NCI-H524 treated with DMSO at 0.1 percent for 48 hours (cell line): ENCODE measurements at places on chromosomes 5 and 9.

DNA sequence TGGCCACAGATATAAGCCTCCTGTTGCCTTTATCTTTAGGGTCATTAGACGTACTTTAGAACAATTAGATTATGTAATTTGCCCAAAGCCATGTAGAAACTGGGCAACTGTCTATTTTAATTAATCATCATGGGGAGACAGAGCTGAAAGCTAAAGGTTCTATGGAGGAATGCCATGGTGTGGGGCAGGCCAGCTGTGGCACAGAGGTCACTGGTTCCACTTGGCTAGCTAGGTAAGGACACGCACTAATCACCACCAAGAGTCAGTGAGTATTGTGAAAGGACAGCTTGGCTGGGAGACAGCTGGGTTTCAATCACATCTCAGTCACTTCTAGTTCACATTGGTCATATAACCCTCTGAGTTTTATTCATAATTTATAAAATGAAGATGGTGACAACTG, 81.7 kb downstream of the HMHB1 start:
- DNase-seq = no peak

GRCh38 chr5:140553657-140554056, 3.6 kb downstream of the SRA1 start:
- DNase-seq = no peak

DNA sequence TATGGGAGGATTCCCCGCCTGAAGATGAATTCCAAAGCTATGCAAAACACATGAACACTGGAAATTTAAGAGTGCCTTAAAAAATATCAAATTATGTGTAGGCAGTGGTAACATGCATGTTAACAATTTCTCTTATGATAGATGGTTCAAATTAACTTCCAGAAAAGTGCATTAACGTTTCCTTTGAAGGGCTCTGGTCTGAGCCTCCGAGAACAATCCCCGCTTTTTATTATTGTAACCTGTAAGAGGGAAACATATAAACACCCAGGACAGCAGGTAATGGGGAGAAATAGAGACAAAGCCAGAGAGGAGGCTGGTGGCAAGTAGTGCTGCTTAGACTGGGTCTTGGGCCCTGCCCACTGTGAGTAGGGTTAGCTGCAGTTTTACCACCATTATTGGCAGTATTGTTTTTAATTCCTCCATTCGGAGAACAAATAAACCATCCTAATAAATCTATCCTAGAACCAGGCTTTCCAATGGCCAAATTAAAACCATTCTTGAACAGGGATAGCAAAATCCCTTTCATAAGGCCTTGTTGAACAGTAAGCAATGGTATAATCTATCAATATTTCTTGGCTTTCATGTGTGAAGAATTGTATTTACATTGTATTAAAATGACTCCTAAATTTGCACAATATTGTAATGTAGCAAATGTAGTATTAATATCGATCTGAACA, 6.3 kb downstream of the NR2F1 start:
- DNase-seq = no peak

DNA sequence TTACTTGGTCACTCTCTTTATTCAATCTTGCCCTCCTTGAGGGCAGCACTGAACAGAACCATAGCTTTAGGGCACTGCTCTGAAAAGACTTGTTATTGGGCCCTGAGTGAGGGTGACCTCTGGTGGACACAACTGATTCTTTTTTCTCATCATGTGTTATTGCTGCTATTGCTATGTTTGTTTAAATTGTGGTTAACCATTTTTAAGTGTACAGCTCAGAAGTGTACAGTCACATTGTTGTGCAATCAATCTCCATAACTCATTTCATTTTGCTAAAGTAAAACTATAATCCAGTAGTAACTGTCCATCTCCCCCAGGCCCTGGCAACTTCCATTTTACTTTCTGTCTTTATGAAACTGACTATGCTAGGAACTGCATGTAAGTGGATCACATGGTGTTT, 351.1 kb upstream of the RIOK2 start:
- no peak for DNase-seq

GRCh38 chr9:91681461-91682305, 258.1 kb upstream of the NFIL3 start:
- DNase-seq = peak; percentile 41

DNA sequence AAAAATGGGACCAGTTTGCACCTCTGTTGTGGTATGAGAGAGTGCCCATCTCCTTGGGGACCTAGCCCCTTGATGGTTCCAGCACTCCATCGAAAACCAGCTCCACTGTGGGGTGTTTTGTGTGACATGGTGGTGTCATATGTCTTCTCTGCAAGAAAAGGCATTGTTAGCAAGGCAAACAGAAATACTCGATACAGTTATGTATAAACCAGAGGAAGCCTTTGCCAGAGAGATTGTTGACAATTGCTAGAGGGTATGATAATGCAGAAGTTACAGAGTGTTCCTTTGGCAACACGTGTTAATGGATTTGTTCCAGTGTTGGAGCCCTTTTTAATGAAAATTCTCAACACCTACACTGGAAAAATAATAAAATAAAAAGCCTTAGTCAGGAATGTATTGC, 270.4 kb upstream of the DMRT1 start:
- DNase-seq = no peak

- no peak for DNase-seq
Measured at GRCh38 chr5:100779669-100780375, 123.3 kb downstream of the ST8SIA4 start.

DNA sequence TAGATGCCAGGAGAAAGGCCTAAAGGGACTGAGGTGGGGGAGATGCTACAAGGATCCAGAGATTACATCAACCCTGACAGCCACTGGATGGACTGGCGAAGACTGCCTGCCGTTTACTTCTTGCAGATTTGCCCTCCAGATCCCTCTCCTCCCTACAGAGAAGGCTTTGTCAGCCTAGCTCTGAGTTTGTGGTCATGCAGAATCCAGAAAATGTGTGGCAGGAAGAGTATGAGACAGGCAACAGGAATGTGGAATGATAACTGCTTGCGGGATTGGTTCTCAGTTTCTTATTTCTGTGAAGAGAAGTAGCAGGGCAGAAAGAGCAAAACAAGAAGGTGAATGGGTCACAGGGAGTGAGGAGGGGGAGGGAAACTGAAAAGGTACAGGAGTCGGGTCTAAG, 129.6 kb downstream of the TLE1 start:
- no peak for DNase-seq

DNA sequence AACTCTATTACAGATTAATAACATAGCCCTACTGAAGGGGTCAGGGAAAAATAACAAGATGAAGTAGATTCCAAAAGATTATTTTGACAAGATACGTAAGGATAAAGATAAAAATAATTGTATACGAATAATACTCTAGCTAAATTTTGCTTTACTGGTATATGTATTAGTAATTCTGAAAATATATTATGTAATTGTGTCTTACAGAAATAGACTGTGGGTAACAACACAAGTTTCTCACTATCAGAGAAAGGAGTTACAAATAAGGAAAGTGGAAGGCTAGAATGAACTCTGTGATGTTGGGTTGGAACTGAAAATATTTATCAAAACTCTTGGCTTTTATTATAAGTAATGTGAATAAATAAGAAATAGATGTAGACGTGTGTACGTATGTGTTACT, 26.6 kb upstream of the TUSC1 start:
- DNase-seq = no peak

DNA sequence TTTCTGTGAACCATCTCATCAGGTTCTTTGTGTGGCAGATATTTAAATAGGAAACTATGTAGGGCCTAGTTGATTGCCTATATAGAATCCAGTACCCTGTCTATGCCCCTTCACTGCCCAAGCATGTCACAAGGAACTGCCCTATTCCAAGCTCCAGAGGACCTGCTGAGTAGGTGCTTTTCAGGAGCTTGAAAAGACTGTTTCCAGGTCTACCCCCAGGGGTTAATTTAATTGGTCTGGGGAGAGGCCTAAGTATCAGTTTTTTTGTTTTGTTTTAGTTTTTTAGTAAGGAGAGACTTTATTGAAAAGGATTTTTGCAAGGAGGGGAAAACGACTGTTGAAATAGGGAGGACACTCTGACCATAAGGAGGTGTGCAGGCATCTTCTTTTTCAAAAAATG, 43.3 kb downstream of the EXOSC2 start:
- no peak for DNase-seq

DNA sequence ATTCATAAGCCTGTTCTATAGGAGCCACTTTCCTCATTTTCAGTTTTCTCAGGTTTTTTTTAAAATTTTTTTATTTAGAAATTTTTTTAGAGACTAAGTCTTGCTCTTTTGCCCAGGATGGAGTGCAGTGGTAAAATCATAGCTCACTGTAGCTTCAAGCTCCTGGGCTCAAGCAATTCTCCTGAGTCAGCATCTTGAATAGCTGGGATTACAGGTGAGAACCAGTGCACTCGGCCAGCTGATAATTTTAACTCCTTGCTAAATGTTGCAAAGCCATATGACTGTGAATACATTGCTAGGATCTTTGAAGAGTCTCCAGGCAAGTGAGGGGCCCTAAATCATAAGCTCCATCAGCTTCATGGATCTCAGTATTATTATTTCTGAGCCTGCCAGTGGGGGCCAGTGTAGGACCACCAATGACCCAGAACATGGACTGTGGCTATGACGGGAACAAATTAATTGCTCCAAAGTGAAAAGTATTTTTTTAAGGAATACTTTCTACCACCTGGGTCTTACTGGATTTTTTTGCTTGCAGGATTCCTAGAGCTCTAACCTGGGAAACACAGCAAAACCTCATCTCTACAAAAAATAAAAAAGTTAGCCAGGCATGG, 5.7 kb upstream of the GAPVD1 start:
- DNase-seq = peak; percentile 7

DNA sequence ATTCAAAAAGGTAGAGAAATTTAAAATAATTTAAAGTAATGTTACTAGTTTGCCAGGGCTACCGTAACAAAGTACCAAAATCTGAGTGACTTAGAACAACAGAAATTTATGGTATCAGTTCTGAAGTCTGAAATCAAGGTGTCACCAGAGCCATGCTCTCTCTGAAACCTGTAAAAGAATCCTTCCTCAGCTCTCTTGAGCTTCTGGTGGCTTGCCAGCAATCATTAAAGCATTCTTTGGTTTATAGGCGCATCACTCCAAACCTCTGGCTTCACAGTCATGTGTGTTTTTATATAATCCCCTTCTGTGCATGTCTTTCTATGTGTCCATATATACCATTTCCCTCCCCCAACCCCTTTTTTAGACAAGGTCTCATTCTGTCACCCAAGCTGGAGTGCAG, 220.3 kb downstream of the COX7C start:
- DNase-seq = no peak

- DNase-seq = no peak
Measured at GRCh38 chr5:125476901-125477585, 730.6 kb upstream of the ZNF608 start.
